ENCODE measurements at places on chromosomes 5 and 9. TPM values are rescaled to one million over a fixed set of nuclear protein-coding genes. Genes with fewer than 3 reads are reported as not detected.

NR6A1 gene
- 2.1 TPM for total RNA-seq

XRCC4 gene
- total RNA-seq = 4.6 TPM

C5orf34 gene
- not detected for total RNA-seq

- no peak for DNase-seq
These were observed 417.3 kb downstream of the DMAC1 start for GRCh38 chr9:7382304-7382703.

GRCh38 chr9:3526165-3526996 lies 580 bp upstream of the RFX3 start:
- DNase-seq = peak; percentile 88

GRCh38 chr5:126067404-126067803 lies 355.8 kb upstream of the GRAMD2B start:
- no peak for DNase-seq

DNA sequence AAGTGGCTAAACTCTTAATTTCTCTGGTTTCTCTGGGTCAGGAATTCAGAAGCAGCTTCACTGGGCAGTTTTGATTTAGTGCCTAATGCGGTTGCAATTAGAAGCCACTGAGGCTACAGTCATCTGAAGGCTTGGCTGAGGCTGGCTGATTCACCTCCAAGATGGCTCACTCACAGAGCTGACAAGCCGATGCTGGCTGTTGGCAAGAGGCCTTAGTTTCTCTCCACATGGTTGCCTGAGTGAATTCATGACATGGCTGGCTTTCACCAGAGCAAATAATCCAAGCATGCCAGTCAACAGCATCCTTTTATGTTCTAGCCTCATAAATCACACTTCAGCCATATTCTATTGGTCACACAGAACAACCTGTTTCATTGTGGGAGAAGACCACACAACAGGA lies 2.8 kb upstream of the CDK7 start:
- no peak for DNase-seq

DNA sequence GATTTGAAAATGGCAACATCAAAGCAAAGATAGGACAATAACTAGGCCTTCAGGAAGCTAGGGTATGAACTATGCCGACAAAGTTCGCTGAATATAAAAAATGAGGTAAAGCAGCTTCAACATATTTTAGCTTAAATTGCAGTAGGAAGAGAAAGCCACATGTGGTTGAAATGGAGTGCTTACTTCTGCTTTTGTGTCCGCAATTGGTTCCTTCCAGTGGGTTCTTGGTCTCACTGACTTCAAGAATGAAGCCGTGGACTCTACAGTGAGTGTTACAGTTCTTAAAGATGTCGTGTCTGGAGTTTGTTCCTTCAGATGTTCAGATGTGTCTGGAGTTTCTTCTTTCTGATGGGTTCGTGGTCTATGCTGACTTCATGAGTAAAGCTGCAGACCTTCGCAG lies 95.2 kb downstream of the APTX start:
- DNase-seq = no peak

DNA sequence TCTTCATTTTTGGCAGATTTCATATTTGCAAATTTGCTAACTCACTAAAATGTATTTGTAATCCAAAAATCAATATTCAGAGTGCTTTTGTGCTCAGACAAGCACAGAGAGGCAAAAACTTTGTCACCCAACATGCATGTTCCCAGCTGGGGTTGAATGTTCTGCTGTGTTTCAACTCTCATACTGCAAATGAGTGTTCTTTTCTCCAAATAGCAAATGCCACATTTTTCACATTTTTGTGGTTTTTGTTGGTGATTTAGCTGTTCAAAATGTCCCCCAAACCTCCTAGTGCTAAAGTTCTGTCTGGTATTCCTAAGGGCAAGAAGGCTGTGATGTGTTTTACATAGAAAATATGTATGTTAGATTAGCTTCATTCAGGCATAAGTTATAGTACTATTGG lies 87.3 kb upstream of the PCSK5 start:
- DNase-seq = no peak

DNA sequence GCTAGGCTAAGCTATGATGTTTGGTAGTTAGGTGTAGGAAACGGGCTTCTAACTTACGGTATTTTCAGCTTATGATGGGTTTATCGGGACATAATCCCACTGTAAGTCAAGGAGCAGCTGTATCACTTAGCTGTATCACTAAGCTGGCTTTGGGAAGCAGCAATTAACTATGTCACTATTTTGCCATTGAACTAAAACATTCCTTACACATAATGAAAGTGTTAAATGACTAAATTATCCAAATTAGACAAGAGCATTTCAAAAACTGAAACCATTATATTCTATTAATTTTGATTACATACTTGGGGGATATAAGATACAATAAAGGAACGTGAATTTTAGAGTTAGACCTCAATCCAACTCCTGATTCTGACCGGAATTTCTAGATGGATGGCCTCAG lies 188.3 kb downstream of the AGTPBP1 start:
- no peak for DNase-seq

GRCh38 chr5:147530530-147531389 lies 20.9 kb upstream of the DPYSL3 start:
- DNase-seq = peak; percentile 16

DNA sequence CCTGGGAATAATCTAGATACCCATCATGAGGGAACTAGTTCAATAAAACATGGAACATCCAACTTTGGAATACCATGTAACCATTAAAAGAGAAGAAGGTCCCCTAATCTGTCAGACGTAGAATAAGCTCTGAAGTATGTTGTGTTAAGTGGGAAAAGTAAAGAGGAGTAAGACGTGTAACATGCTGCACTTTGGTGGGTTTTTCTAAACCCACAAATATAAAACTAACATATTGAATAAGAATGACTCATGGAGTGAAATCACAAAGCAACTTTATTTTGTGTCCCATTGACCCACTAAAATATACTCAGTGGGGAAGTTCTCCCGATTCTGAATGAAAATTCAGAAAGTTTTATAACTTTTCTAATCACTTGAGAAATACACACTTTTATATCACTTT lies 67.9 kb upstream of the PIK3R1 start:
- no peak for DNase-seq

DNA sequence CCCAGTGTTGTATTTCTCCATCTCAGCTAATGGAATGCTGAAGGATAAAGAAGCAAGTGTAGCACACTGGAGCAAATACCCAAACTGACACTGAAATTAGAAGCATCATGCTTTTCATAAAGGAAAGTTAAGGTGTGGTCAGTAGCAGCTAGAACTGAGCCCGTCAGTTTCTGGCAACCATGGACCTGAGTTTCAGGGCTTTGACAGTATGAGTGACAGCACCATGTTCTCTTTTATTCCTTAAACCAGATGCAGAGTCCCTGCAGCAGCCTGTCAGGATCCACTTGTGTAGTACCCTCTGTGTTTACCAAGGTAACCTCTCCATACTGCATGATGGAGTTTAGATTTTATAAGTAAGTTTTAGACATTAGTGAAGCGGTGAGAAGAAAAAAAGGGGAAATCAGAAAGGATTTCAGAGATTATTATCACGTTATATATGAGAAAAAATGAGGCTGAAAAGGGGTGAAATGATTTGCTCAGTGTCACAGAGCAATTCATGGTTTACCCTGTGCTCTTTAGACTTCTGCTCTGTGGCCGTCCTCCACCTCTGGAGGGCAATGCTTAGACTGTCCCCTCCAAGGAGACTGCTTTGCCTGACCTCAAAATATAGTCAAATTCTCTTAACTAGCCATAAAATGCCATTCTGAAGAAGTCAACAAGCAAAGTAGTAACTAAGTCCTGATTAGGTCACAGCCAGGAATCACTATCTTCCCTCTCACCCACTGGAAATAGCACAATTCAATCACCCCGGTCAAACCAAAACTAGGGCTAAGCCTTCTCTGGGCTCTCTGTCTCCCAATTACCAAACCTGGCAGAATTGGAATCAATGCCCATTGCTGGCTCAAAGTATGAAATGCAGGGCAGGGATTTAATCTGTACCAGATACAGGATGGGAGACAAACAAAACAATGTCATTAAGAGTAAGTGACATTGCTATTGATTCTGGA lies 10.5 kb upstream of the MYOT start:
- no peak for DNase-seq

DNA sequence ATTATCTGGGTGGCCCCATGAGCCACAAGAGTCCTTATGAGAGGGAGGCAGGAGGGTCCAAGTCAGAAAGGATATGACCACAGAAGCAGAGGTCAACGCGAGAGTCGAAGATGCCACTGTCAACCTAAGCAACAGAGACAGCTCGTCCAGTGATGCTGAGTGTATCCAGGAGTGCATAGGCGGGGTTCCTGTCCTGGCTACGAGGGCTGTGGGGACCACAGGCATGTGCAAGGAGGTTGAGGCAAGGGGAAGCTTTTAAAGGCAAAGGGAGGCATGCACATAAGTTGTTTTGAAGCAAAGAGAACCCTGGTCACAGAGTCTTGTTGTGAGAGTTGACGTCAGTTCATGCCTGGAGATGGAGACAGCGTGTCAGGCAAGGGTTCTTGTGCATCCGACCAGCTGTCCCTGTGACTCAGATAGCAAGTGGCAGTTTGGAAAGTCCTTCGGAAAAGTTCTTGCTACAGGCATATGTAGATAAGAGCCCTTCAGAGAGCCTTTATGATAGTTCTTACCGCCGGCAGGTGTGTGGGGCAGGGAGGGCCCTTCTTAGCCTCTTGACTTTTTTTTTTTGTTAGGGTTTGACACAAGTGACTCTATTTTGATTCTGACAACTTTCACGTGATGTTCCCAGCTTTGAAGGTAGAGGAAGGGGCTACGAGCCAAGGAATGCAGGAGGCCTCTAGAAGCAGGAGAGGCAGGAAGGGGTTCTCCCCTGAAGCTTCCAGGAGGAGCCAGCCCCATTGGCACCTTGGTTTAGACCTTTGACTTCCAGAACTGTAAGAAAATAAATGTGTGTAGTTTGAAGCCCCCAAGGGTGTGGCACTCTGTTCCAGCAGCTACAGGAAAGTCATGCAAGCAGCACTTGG lies 66.0 kb upstream of the FCN1 start:
- no peak for DNase-seq

DNA sequence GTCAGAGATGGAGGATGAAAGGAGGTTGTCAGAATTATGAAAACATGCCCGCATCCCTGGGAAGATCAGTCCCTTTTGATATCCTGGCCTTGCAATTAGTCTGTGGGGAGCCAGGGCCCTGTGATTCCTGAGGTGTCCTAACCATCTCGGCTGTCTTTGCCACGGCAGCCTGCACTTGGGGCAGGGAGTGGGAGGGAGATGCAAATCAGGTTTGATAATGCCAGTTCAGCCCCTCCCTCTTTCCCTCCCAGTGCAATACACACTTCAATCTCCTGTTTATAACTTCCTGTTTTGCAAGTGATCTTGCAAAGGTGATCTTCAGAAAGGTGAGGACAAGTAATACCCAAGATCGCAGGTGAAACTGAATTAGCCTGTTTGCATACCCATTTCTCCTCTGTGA lies 114.0 kb upstream of the ALDH1B1 start:
- DNase-seq = no peak

DNA sequence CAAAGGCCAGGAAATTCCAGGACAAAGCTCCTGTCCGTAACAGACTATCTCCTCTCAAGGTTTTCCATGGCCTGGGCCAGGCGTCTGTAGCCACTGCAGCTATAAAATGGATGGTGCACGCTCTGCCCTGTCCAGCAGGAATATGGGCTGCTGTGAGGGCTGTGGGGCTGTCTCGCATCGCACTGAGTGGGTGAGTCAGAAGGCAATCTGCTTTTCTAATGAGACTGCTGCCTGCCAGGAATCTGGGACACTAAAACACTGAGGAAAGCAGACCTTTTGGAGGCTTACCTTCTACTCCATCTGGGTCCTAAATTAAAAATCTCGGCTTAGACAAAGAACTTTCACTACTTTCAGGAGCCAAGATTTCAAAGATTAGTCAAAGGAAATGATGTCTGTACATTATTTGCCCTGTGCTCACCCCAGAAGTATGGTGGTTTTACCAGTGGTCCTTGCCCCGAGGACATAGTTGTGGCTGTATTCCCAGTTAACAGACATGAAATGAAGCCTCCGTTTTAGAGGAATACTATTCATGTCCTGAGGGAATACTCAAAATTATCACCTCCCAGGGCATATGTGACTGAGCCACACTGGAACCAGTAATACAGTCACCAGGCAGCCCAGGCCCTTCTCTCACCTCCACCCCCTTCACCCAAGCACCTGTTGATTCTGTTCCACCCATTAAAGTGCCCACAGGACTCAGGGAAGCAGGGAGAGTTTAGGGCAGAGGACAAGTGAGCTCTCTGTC lies 56.4 kb downstream of the PFDN1 start:
- DNase-seq = peak; percentile 85

DNA sequence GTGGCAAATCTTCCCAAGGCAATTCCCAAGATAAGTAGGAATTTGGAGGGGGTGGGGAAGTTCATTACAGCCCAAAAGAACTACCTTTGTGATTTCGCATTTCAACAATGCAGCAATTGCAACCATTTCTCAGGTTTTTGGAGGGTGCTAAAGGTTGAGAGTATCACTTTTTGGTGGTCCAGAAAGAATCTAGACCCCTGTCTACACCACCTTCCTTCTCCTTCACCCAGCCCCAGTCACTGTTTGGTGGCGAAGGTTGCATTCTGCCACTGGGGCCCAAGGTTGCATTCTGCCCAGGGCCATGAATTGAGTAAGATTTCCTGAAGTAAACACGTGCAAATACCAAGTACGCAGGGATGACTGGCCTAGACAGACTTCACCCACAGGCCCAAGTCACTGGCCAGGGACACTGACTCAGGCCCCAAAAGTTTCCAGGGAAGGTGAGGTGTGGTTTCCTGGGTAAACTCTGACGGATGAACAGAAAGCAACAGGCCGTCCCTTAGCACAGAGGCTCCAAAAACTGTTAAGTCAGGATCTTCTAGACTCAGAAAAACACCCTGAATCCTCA lies 5.7 kb downstream of the PDE6A start:
- peak; percentile 90 for DNase-seq
